ENCODE measurements at places on chromosomes 6 and 20.
A peak's percentile ranks its signal among the peaks of the same experiment; 100 is the strongest.

DNA sequence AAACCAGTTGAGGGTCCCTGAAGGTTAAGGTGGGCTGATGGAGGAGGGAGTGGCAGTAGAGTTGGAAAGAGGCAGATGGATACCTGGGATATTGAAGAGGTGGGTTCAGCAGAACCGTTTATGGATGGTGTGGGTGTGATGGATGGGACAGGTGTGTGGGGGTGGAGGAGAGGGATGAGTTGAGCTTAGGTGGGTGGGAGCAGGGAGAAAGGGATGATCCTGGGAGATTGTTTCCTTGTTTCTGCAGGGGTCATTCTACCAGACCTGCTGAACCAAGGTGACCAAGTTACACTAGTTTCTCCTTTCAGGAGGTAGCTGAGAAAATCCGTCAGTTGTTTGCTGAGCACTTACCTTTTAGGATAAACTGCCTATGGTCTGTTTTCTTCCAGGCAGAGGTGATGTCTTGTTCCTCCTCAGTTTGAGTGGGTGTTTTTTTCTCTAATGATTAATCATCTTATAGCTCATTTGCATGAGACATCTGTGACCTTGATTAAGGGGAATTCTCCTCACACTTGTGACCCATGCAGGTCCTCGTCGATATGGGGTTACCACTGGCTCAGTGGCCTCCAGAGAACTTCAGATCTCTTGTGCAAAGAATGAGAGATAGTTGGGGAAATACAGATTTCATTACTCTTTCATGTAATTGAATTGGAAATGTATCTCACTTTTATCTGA is 53.0 kb downstream of the FARS2 start:
- DNase-seq, result no peak

DNA sequence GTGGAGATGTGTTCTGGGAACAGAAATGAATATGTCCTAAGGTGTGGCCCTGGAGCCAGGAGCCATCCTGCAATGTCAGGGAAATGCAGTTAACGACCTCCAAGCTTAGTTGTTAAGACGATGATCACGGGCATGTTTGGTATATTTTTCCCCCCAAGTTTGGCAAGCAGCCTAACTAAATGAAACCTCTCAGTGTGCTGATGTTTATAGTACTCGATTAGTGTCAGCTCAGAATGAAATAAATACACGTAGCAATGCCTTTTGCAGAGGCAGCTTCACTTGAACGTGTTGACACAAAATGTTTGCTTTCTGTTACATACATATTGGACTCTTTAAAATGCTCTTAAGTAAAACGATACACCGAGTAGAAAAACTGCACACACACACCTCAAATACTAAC is 76.2 kb upstream of the OLIG3 start:
- DNase-seq, result no peak

DNA sequence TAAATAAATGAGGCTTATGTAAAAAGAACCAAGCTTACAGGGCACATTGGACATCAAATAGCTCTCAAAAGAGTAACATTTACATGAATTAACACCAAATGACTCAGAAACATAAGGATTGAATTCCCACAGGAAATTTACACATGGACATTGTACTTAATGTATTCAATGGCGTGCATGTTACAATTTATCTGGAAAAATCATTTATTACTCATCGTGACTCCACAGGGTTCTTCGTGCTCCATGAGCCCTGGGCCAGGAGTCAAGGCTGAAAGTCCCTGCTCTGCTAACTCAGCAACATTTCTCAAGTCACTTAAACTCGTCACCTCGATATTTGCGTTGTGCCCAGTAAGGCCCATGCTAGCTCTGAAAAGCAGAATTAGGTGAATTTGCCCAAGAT is 158.5 kb downstream of the PHACTR1 start:
- DNase-seq, result no peak

- DNase-seq, result no peak
These were observed 40.1 kb downstream of the DEFB114 start for GRCh38 chr6:49923826-49924225.

DNA sequence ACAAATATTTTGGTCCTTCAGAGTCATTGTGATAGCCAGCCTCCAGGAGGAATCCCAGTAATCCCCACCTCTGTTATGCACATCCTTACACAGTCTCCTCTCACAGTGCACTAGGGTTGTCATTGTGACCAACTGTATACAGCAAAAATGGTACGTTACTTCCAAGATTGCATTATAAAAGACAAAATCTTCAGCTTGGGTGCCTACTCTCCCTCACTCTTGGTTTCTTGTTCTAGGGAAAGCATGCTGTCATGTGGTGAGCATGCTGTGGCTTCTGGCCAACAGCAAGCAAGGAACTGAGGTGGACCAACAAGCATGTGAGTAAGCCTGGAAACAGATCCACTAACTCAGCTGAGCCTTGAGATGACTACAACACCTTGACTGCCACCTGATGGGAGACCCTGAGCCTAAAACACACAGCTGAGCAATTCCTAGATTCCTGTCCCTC is 130.1 kb upstream of the DST start:
- no peak for DNase-seq

DNA sequence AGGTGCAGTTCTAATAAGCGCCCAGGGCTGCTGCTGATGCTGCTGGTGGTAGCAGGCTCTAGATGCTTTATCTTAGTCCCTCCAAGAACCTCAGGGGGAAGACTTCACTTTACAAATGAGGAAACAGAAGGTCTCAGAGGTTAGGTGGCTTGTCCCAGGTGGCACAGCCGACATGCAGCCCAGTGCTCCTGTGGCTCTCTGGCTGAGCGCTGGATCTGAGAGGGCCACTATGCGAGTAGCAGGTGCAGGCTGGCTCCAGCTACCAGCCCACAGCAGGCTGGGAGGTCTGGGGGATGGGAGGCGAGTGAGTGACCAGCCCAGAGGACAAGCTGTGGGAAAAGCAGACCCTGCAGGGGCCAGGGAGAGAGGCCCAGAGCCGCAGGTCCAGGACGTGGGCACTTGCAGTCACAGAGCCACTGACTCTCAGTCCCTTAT is 90.9 kb downstream of the PRND start:
- DNase-seq, result peak; percentile 52
